ENCODE measurements at places on chromosomes 2 and 18.

DNA sequence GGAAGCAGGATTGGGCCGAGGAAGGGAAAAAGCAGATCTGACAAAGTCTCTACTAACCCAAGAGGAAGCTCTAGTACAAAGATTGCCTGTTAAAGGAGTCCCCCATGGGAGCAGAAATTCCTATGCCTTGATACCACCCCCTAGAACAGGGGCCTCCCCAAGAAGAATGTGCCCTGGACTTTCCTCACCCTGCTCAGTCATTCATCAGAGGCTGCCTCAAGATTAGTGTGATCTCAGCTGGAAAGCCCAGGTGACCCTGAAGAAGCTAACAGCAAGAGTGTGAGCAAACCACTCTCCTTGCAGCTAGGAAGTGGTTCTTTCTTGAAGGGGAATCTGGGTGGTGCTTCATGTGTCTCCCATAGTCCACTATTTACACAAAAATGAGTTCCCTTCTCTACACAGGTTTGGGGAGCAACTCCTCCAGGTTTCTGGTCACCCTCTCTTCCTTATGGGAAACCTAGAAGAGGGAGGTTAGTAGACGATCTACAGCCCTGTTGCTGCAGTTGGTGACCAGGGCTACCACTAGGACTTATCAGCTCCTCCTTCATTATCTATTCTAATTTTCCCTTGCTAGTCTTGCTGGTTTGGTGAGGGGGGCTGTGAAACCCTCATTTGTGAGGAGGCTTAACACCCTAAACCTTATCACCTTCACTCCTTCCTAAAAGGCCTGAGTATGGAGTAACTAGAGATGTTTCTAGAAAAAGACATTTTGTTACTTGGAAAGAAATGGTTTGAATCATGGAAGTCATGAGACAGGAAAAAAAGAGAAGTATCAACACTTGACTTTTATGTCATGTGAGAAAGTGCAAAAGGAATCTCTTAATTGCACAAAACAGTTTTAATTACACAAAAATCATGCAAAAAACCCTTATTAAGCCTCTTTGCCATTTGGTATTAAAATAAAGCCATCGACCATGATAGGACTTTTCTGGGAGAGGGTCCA is 2.9 kb upstream of the WDR7 start:
- DNase-seq = no peak

DNA sequence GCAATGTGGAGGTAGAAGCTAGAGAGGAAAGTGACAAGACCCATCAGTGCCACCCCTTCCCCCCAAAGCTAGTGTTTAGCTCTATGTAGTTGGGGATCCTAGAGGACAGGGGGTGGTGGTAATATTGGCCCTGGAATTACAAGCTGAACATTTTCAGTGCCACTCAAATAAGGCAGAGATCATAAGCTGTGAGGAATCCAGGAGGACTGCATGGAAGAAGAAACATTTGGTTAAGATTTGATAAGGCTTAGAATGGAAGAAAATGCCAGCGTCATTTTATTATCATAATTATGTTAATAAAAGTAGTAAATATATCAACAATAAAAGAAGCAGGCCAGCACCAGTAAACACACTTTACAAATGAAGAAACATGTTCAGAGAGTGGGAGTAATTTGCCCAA is 33.7 kb downstream of the KCNK3 start:
- no peak for DNase-seq

- no peak for DNase-seq
Measured at GRCh38 chr2:119112230-119112629, 46.3 kb downstream of the C1QL2 start.

DNA sequence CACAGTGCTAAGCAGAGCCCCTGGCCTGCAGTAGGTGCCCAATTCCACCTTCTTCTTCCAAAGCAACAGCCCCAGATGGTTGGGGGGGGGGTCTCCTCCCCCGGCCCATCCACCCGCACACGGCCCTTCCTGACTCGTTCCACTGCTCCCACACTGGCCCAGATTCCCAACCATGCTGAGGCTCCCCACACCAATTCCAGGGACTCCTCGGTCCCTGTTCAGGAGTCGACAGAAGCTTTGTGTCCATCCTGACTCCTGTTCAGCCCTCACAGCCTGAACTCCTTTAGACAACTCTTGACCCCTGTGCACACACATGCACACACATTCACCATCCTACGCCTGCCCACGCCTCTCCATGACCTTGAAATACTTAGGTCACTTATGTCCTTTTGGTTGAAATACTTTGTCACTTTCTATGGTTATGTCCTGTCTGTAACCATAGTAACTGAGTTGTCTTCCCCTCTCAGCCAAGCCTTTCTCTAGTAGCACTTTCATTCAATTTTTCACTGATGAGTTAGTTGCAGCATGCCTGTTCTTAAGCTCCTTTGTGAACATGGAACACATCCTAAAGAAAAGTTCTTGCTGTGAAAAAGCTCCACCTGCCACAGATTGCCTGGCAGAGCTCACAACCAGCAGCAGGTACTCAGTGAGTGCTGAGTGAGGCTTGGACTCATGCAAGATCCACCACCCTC is 225.8 kb downstream of the SEPTIN10 start:
- DNase-seq = no peak

DNA sequence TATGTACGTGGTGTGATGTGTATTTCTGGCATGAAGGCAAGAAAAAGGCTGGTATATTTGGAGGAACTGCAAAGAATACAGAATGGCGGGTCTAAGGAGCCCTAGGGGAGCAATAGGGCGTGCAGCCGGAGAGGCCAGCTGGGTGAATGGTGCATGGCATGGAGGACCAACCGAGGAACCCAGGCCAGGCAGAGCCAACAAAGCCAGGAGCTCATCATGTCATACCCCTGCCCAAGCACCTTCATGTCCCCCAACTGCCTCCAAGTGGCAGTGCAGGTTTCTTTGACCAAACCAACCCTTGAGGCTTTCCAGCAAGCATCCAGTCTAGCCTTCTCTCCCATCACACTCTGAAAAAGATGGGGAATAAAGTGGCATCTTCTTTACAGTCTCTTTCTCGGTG is 8.9 kb upstream of the KCNK3 start:
- no peak for DNase-seq

DNA sequence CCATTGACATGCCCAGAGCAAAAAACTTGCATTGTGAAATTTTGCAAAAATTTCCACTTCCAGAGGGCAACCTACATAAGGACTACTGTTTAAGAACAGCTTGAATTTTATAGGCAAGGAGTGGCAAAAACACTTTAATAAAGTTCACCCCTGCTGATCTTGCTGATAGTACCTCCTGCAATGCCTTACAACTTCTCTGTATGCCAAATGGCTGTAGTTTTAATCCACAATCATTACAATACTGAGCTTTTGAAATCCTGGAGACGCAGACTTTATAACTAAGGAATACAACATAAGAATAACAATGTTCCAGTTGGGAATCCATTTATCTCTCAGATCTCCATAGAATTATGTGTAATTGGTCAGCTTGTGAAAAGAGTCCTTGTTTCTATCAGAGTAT is 247.5 kb downstream of the KCNJ3 start:
- DNase-seq = no peak

DNA sequence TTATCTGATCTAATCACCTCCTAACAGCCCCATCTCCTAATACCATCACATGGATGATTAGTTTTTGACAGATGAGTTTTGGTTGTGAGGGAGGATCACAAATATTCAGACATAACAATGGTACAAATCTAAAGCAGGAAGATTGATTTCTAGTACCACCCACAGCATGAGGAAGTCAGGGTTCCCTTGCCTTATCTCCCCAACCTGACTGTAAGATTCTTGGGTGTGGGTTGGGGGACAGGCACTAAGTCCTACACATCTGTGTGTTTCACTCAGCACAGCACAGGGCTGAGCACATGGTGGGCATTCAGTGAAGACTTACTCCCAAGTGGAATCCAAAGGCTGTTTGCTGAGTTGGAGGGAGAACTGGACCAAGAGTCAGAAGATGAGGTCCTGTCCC is 93.8 kb upstream of the CXCR4 start:
- no peak for DNase-seq

- no peak for DNase-seq
Measured at GRCh38 chr2:71989671-71990070, 158.0 kb downstream of the CYP26B1 start.

DNA sequence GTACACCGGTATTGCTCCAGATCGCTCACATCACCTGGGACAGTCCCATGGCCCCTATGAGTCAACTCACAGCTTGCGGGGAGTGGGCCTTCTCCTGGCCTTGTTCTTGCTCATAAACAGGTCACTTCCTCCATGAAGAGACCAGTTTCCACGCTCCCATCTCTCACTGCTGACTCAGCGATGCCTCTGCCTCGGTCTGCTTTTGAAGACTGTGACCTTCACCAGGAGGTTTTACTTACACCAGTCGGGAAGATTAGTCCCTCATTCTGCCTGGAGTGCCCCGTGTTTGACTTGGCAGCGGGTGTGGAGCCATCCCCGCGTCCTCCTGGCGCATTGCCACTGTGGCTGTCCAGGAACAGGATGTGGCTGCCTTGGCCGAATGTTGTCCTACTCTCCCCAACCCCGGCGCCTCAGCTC is 159.8 kb downstream of the RHBDD1 start:
- DNase-seq = no peak

DNA sequence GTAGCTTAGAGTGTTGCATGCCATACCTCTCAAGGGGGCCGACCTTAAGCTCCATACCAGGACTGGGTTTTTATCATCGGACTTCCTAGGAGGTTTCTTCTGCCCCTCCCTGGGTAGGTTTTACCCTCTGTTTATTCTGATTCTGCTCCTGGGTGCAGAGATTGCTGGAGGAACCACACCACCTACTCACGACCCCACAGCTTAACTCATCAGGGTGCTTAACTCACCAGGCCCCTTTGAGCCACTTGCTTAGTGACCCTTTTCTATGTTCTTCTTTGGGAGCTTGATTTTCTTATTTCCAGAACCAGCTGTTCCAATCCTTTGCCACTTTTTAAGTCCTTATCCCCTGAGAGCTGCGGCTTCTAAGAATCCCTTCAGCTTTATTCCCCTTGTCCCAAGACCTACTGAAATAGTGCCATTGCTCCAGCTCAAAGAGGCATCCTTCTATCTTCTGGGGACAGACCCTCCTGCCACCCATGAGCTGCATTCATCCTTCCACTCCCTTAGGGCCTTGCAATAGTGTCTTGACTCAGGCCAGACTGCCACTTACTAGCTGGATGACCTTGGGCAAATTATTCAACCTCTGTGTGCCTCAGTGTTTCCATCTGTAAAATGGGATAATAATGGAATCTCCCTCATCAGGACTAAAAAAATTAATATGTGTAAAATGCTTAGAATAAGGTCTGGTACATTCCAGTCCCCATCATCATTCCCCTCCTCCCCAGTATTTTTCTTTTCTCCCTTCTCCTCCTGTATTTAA is 5.8 kb downstream of the OXER1 start:
- no peak for DNase-seq

DNA sequence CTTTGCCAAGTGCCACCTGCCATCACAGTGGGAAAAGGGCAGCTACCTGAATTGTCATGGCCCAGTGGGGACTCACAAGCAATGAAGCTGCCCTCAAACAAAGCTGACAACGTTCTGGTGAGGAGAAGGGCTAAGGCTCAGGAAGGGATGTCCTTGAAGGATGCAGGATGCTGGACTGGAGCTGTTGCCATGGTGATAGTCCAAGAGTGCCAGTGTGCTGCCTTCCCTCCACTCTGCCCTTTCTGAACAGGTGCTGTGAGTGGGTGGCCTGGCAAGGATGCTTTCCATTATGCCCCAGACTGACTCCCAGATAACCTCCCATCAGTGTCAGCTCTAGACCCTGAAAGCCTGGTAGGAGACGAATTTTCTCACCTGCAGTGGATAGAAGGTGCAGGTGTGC is 137.8 kb upstream of the GYPC start:
- DNase-seq = no peak

Data from activated naive CD4-positive, alpha-beta T cell (primary cell).